Osteocyte (in vitro differentiated cells): ENCODE measurements at places on chromosomes 13 and 19.

GRCh38 chr19:29866011-29866410, 54.2 kb downstream of the CCNE1 start:
- no peak for DNase-seq

GRCh38 chr13:102911336-102911735, 65.5 kb downstream of the ERCC5 start:
- no peak for DNase-seq

DNA sequence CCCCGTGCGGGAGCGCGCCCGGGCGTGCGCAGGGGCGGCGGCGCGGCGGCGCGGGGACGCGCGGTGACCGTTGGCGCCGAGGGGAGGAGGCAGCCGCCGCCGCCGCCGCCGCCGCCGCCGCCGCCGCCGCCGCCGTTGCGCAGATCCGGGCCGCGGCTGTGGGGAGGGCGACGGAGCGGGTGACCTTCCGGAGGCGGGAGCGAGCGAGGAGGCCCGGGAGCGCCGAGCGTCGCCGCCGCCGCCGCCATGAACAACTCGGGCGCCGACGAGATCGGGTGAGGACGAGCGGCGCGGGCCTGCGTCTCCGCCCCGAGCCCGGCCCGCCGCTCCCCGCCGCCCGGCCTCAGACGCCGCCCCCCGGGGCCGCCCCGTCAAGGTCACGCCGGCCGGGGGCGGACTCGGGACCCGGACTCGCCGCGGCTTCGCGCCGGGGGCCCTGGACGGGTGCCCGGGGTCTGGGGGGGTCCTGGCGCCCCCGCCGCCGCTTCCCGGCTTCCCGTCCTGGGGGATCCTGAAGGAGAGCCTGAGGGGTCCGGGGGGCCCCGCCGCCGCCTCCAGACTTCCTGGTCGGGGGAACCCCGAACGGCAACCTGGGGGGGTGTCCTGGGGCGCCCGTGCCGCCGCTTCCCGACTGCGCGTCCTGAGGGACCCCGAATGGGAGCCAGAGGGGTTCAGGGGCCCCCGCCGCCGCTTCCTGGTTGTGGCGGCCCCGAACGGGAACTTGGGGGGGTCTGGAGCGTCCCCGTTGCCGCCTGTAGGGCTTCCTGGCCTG, at the start of gene DAZAP1:
Gene DAZAP1 (plus strand): TSS at position 59 of the 772 bp plus-strand sequence. CDS start 188 bp downstream, at position 247.
- no peak for DNase-seq

DNA sequence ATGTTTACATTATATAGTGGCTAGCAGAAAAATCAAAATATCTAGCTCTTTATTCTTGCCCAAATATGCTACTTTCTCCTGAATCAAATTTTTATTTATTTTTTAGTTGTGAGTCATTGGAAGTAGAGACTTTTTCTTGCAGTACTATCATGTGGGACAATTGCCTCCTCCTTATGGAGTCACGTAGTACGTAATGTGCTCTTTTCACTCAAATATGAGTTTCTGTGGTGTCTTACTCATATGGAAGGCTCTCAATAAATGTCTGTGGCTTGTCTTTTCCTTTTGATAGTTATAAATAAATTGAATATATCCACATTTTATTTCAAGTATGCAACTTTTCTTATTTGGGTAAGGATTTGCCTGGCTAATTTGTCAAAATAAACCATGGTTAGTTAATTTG, 1411.0 kb upstream of the SLC10A2 start:
- no peak for DNase-seq

DNA sequence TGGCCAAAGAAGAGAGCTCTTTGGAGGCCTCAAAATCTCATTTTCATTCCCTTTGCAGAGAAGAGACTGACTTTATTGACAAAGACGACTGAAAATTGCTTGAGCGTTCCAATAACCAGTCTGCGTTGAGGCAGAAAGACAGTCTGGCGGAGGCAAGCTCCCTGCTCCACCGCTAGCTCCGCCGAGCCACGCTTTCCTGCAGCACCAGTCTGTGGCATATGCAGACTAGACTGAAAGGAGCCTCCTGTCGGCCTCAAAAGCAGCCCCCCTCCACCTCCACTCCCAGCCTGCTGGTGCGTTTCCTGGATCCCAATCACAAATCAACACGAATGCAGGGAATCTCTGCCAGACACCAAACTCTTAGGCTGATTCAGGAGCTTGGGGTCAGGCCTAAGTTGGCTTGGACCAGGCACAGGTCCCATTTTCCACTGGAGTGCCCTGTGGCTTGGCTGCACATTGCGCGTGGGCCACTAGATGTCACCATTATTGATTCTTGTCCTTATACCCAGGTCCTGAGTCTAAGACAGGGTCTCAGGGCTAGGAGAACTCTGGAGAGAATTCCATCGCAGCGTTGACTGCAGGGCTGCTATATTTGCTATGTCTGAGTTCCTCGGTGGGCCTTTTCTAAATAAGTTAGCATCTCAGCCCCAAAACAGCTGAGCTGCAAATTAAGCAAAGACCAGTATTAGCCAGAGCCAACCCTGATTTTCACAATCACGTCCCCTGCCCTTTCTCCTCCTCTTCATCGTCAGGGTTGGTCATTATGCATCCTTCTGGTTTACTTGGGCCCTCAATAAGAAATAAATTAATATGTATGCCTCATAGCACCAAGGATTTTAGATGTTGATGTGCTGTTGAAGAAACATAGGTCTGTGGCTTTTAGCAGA, 5.2 kb upstream of the ZNF507 start:
- no peak for DNase-seq

DNA sequence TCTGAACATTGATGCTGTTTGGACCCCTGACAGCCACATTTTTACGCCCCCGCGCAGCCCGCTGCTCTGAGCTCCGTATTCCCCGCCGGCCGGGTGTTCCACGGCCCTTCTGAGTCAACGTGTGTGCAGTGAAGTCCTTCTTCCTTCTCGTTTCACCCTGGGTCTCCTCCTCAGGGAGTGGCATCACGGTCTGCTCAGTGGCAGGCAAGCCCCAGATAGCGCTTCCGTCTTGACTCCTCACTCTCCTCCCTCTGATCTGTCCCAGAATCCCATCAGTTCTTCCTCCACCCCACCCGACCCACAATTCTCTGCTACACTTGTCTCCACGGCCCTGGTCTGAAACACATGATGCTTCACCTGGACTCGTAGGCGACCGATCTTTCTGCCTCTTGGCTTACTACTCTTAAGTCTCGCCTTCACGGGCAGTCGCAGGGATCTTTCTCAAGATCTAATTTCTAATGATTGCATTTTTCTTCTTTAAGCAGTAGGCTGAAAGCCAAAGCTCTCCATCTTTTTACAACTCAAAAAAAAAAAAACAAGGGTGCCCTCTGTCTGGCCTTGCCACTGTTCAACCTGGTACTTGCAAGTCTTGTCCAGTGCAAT, 33.9 kb downstream of the CCNE1 start:
- no peak for DNase-seq

GRCh38 chr13:114146629-114147028, 14.2 kb upstream of the RASA3 start:
- DNase-seq: no peak

- no peak for DNase-seq
Measured at GRCh38 chr13:106121173-106121754, 414.2 kb downstream of the EFNB2 start.

GRCh38 chr19:49862391-49863253, 4.8 kb downstream of the PNKP start:
- DNase-seq: no peak

DNA sequence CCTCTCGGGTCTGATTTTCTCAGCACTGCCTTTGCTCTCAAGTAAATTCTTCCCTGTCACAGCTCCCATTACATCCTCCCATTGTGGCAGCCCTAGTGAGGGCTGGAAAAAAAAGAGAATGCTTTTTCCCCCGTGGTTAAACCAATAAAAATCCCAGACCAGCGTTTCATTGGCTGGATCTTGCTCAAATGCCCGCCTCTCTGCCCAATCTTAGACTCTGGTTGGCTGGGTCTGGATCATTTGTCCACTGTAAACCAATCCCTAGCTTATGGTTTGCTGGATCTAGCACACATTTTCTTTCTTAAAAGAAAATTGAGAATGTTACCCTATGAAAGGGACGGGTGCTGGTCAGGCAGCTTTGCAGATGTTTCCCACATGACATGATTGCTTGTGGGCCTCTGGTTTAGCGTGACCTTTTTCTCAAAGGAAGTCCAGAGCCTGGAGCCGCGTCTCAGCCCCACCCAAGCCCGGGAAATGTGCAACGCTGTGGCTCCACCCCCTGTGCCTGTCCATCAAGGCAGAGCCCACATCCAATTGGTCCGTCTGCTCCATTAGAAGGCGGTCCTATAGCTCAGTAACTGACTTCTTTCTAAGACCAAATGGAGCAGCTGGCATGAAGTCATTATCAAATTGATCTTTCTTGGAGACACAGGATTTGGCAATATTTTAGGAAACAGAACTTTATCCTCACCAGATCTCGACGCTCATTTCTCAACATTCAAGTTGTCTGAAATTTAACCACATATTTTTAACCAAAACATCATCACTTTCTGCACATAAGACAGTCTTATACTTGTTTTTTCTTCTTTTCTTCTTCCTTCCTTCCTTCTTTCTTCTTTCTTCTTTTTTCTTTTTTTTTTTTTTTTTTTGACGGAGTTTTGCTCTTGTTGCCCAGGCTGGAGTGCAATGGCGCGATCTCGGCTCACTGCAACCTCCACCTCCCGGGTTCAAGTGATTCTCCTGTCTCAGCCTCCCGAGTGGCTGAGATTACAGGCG, 2.6 kb upstream of the MCEMP1 start:
- no peak for DNase-seq

DNA sequence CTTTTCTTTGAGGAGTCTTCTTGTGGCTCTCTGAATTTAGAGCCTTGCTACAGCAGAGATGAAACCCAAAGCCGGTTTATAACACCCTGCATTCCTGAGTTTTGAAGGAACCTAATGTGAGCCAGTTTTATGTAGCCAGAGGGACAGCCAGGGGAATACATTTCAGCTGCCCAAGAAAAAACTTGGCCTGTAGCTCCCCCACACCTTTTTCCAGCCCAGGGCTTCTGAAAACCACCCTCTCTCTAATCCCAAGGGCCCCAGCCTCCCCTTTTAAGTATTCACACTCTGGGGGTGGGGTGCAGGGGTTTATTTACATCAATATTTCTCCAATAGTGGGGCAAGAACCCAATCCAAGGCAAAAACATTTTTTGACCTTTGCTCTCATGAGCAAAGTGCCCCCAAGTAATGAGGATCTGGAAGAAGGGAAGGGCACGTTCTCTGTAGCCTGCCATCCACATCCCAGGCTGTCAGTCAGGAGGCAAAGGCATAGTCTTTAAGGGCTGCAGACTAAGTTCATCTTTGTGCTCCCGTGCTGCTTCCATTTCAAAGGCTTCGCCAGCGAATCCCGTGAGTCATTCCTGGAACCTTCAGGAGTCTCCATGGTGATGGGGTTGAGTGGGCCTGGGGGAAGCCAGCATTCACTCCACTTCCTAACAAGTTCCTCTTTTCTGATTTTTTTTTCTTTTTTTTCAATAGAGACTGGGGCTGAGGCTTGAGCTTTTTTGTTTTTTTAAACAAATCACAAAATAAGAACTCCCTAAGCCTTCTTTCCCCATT, 33.2 kb upstream of the MEDAG start:
- no peak for DNase-seq

DNA sequence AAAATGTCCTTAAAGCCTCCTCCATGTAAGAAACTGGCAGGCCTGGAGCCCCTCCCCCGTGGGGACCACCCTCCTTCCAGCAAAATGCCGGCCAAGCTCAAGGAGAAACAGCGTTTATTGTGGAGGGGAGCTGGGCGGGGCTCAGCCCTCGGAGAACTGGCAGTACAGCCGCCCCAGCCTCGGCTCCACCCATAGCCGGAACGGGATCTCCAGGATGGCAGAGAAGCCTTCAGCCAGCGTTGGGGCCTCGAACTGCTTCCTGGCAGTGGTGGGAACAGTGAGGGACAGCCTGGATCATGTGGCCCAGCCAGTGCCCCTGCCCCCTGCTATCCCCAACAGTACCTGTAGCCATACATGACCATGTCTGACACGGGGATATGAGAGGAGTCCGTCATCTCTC, 6.3 kb downstream of the PNKP start:
- no peak for DNase-seq

DNA sequence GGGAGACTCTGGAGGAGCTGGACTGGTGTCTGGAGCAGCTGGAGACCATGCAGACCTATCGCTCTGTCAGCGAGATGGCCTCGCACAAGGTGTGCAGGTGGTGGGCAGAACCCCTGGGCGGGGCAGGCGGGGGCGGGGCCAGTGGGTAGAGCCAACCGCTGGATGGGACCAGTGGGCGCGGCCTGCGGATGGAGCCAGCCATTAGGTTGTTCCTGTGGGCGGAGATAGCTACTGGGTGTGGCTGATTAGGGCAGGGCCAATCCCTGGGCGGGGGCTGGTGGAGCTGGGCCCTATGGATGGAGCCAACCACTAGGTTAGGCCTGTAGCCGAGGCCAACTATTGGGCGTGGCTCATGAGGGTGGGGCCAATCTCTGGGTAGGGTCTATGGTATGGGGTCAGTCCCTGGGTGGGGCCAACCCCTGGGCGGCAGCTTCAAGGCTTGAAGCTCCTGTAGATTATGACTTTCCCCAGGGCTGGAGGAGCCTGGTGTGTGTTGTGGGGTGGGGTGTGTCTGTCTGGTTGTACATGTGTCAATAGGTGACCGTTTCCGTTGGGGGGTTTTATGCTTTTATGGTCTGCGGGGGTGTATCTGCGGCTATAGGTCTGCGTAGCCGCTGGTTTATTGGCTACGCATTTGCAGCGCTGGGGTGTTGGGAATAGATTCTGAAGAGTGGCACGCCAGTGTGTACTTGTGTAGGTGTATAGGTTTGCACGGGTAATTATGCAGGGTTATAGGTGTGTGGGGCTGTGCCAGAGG, 30.7 kb downstream of the PDE4A start:
- no peak for DNase-seq

DNA sequence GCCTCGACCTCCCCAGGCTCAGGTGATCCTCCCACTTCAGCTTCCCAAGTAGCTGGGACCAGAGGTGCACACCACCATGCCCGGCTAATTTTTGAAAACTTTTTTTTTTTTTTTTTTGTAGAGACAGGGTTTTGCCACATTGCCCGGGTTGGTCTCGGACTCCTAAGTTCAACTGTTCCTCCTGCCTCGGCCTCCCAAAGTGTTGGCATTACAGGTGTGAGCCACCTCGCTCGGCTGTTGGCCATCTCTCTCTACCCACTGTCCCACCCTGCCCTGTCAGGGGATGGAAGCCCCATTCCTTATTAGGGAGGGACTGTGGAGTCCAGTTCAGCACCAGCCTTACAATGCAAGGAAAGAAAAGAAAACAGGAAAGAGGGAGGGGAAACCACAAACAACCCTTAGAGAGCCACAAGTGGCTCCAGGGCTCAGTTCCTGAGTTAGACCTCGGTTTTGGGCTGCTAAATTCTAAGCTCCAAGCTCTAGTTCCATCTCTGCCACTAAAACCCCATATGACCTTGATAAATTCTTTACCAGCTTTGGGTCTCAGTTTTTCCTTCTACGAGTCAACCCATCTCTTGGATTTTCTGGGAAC, 31.7 kb downstream of the ACTL9 start:
- DNase-seq: no peak

- DNase-seq: no peak
Measured at GRCh38 chr13:105491345-105491744, 1044.1 kb downstream of the EFNB2 start.

DNA sequence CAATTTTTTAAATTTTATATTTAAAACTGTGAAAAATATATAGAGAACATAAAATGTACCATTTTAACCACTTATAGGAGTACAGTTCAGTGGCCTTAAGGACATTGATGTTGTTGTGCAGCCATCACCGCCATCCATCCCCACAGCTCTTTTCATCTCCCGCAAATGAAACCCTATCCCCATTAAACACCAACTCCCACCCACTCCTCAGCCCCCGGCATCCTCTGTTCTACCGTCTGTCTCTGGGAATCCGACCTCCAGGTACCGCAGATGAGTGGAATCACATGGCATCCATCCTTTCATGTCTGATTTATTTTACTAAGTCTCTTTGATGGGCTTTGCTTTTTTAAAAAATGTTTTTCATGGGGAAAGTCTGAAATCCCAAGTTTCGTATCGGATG, 23.8 kb upstream of the SMIM17 start:
- DNase-seq: no peak

GRCh38 chr13:99307648-99308339, 595 bp upstream of the GPR183 start:
- DNase-seq: no peak
